Cortex of kidney (tissue), 1 donor: ENCODE measurements at places on chromosomes 2 and 18.

- DNase-seq, result no peak
Measured at GRCh38 chr18:31401156-31402025, 24.8 kb downstream of the DSG4 start.

GRCh38 chr2:1594373-1595171, 149.7 kb downstream of the PXDN start:
- no peak for DNase-seq

GRCh38 chr18:74914648-74915047, 294.3 kb downstream of the PTGR3 start:
- DNase-seq, result no peak

- no peak for DNase-seq
Measured at GRCh38 chr2:219089330-219089729, 28.6 kb upstream of the IHH start.

GRCh38 chr18:79644006-79644665, 35.5 kb upstream of the CTDP1 start:
- DNase-seq, result no peak

- DNase-seq, result no peak
Measured at GRCh38 chr2:227528803-227529202, 56.8 kb downstream of the AGFG1 start.

DNA sequence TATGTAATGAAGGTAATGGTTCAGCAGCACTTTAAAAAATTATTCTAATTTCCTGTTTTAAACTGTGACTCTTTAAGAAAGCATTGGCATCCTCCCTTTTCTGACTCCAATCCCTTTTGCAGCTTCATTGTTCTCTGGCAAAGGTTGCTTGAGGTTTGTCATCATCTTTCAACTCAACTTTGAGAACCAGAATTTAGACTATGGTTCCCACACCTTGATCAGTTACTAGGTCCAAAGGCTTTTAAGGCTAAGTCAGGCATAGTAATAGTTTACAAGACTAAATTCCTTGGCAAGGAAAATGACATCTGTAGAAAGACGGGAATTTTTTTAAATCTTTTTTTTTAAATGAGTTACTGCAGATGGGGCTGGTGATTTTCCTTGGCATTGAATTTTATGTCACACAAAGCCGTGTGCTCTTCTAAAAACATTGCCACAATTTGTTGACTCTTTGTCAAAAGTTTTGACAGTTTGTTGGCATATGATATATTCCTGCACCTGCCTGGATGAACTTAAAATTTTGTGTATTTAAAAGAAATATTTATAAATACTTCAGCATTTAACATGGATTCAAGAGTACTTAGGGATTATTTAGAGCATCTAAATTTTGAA, 451.0 kb downstream of the MEIS1 start:
- no peak for DNase-seq

GRCh38 chr2:229922449-229923386, at the start of gene FBXO36:
TSS of gene FBXO36 (plus strand) at chr2:229922503. CDS start at chr2:229922514, 11 bp downstream.
- no peak for DNase-seq

DNA sequence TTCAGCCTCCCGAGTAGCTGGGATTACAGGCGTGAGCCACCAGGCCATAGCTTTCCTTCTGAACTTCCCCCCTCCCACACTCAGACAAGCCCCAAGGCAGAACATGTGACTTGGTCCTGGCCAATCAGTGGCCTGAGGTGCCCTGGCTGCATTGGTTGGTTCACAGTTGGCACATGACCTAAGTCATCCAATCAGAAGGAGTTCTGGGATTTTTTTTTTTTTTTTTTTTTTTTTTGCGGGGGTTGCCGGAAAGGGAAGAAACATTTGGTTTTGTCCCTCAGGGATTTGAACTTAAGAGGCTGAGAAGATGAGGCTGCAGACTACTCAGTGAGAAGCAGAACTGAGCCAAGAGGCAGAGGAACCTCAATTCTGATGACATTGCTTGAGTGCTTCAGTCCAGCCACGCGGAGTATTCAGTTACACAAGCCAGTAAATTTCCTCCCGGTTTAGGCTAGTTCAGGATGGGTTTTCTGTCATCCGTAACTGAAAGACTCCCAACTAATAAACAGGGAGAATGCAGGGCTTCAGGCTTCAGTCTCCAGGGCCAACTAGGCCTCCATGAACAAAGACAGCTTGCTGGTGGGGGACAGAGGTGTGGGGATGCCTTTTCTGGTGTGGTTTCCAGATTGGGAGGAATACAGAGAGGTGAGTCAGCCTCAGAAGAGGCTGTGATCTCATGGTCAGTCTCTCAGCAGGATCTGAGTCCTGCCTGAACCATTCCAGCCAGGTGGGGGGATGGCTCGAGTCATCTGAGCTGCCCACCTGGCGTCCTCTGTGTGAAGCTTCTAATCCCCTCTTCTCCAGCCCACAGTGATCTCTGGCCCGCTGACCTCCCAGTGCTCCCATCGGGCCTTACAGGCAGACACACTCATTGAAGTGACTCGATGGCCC, 9.2 kb downstream of the PTMA start:
- no peak for DNase-seq

DNA sequence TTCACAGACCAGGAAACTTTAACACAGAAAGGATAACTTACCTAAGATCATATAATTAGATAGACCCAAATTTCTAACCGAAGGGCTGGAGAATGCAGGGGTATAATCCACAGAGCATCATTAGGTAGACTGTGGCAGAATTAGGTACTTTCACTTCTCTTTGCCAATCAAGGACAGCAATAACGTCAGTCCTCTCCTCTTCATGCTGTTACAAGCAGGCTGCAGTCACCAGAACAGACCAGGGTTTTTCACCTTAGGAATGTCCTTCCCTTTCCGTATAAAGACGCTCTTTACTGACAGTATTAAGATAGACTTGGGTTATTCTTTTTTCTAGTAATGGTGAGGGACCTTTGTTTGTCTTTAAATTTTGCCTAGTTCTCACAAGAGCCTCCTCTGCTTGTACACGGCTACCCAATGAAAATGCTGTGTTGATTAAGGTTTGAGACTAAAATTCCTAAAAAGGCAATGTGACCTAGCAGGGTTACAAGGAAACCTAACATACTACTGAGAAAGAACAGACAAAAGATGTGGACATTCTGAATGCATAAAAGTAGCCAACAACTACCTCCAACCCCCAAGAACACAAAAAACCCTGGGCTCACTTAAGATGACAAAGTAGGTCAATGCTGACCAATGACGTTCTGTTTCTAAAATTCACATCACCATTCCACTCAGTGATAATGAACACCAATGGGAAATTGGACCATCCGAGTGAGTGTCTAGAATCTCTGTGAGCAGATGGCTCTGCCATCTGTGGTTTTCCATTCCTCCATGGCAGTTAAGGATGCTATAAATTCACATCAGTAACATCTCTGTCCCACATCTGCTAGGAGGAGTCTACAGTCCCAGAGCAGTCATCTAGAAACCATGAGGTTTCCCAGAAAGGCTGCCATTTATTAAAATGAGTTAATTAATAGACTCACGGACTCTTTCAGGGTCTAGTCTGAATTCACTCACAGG, 2.1 kb downstream of the PDIA6 start:
- DNase-seq, result no peak

- DNase-seq, result no peak
Measured at GRCh38 chr2:176455816-176456291, 186.6 kb downstream of the MTX2 start.

GRCh38 chr2:198072655-198073054, 268.3 kb downstream of the PLCL1 start:
- DNase-seq, result no peak

- DNase-seq, result no peak
Measured at GRCh38 chr18:62365420-62365819, 40.3 kb downstream of the TNFRSF11A start.

DNA sequence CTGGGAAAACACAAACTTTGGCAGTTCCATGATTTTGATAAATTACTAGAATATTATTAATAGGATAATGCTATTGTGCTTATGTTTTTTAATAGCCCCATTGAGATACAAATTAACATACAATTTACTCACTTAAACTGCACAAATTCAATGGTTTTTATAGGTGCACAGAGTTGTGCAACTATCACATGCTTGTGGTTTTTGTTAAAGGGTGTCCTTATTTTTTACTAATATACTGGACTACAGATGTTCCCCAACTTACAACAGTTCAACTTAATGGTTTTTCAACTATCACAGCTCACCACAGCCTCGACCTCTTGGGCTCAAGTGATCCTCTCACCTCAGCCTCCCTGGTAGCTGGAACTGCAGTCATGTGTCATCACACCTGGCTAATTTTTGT, 76.6 kb downstream of the OSBPL1A start:
- DNase-seq, result no peak

- DNase-seq, result no peak
Measured at GRCh38 chr2:113098041-113098440, 29.4 kb upstream of the IL1RN start.
